ENCODE measurements at places on chromosomes 4 and X.

DNA sequence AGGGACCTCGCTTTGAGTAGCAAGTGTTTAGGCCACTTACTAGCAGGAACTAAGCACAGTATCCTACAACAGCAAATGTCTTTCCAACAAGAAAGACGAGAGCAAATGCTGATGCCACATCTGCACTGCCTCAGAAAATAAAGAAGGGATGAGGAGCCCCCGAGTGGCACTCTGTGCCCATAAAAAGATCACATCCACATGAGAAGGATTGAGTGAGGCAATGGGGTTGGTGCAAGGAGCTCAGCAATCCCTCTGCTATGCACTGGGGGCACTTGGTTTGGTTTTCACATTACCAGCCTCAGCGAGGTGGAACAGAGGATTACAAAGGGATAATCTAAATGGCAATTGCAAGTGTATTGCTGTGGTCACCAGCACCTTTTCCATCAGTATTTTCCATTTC lies 252.8 kb upstream of the SLC7A11 start:
- no peak for DNase-seq

DNA sequence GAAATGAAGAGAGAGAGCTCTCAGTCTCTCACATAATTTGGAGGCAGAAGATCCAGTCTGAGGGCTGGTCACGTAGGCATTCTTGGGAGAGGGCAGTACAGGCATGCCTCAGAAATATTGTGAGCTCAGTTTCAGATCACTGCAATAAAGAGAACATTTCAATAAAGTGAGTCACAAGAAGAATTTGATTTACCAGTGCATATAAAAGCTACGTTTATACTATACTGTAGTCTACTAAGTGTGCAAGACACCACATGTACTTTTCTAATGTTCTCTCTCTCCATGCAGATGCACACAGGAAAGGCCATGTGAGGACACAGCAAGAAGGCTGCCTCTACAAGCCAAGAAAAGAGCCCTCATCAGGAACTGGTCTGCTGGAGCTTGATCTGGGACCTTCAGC lies 583.5 kb upstream of the FAT1 start:
- no peak for DNase-seq

DNA sequence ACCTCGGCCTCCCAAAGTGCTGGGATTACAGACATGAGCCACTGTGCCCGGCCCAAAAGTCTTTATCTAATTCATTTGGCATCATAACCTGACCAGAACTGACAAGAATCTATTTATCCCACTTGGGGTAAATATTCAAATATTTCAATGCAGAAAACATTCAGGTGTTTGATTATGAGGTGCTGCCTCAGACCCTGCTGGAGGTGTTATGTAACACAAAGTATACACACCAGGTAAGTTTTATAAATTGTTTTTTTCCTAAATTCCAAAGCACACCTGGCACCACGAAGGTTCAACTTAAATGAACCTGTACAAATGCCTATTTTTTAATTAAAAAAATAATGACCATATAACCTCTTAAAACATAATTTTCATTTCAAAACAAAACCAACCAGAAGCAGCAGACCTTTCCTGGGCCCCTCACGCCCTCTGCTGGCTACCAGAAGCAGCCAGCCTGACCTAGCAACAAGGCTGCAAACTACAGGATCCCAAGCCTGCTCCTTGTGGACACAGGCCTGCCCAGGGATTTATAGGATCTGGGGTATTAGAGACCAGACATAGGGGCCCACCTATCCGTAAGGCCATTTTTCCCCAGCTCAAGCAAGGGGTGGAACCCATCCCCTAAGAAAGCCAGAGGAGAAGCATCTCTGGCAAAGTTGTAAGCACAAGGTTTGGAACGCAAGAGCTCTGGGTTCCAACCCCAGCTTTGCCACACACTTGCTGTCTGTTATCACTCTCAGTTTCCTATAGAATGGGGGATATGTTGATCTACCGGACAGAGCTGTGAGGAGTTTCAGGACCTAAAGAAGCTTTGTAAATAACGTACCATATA lies 11.7 kb downstream of the OTUD5 start:
- DNase-seq, result peak; percentile 33

- DNase-seq, result no peak
These were observed 102.6 kb upstream of the PDE5A start for GRCh38 chr4:119731146-119731742.

DNA sequence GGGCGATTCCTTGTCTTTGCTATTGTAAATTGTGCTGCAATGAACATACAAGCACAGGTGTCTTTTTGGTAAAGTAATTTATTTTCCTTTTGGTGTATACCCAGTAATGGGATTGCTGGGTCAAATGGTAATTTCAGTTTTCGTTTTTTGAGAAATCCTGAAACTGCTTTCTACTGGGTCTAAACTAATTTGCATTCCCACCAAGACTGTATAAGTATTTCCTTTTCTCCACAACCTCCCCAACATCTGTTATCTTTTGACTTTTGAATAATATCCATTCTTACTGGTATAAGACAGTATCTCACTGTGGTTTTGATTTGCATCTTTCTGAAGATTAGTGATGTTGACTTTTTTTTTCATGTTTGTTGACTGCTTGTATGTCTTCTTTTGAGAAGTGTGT lies 2506.0 kb downstream of the PCDH7 start:
- no peak for DNase-seq

- DNase-seq, result no peak
These were observed 648 bp downstream of the GPC4 start for GRCh38 chrX:133414406-133415275.

DNA sequence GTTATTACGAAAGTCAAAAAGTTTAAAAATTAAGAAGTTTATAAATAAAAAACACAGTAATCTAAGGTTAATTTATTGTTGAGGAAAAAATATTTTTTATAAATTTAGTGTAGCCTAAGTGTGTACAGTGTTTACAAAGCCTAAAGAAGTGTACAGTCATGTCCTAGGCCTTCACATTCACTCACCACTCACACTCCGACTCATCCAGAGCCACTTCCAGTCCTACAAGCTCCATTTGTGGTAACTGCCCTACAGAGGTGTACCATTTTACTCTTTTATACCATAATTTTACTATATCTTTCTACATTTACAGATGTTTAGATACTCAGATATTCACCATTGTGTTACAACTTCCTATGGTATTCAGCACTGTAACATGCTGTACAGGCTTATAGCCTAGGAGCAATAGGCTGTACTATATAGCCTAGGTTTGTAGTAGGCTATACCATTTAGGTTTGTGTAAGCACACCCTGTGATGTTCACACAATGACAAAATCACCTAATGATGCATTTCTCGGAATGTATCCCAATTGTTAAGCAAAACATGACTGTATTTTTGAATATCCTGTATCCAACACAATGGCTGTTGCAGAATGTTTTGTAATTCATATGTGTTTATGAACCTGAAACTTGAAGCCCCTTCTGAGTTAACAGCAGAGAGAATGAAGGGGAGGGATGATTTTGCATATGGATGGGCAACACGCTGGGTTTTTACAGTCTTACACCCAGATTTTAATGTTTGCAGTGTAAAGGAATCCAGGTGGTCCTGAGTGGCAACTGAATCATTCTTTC lies 3.1 kb downstream of the PPBP start:
- DNase-seq, result no peak
